Fibroblast of skin of left quadriceps (primary cell): ENCODE measurements at places on chromosomes 1 and 21.

DNA sequence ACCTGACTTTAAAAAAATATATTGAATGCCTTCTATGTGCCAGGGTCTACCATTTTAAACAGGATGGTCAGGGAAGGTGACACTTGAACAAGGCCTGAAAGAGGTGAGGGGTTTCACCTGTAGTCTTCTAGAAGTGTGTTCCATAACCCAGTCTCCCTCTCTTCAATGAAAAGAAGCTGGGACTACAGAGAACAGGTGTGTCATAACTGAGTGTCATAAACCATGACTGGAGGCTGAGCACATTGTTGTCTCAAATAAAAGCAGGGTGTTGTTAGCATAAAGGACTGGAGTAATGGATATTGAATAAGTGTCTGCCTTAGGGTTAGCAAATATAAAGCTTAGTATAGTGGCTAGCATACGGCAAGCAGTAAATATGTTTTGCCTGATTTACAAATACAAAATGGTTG, 65.4 kb downstream of the SYDE2 start:
- DNase-seq: no peak

- no peak for DNase-seq
These were observed 14.7 kb downstream of the ADCY10 start for GRCh38 chr1:167899253-167899681.

- no peak for DNase-seq
These were observed 16.9 kb upstream of the KRTAP19-5 start for GRCh38 chr21:30518876-30519275.

DNA sequence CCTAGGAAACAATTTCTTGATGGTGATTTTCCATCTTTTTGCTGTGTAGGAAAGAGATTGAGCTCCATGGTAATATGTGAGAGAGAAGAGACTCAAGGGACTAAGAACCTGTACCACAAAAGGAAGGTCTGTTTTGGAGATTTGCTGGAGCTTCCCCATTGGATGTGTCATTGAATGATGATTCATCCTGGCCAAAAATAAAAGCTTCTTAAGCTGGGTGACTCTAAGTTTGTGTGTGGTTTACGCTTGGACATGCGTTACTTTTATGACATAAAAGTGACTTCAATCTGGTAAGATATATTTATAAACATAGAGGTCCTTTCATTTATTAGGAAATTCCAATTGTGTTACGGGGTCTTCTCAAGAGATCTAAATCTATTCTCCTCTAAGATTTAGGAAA, 17.4 kb upstream of the IL19 start:
- no peak for DNase-seq

DNA sequence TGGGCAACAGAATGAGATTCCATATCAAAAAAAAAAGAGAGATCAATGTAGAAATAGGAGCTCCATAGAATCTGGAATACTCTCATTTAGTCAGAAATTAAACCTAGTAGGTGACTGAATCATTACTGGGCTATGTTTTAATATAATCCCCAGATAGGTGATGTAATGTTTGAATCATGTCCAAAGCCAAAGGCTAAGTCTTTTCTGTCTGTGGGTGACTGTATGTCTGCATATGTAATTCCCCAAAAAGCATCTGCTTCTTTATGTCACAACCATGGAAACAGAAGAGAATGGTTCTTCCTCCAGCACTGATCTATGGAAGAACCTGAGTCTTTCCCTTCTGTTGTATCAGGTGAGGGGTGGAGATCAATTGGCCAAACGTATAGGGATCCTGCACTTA, 5.8 kb downstream of the LAMC2 start:
- DNase-seq: peak; percentile 81

DNA sequence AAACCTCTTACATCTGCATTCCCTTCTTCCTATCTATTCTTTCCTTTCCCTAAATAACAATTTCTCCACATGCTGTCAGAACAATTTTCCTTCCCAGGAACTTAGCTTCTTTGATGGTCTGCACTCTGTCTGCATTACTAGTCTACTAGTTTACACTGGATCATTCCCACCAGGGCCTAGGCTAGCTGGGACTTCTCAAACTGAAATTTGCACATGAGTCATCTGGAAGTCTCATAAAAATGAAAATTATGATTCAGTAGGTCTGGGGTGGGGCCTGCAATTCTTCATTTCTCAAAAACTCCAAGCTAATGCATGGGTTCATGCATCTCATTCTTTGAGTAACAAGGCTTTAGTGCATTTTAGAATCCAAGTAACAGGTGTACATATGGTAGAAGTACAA, 74.2 kb downstream of the GABPA start:
- peak; percentile 7 for DNase-seq

DNA sequence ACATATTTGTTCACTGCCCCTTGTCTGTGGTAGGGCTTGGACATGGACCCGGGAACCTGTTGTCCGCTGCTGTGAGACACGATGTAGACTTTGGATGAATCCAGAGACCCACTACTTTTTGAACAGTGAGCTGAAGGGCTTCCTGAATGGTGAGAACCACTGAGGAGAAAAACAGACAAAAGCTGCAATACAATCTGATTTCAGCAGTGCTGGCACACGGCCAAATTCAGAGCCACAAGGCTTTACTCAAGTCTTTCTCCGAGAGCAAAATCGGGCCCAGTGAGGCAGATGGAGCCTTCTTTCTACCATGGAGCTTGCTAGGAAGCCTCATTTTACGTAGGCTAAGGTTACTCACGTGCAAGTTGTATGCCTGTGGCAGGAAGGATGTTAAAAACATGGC, 197.6 kb downstream of the SIPA1L2 start:
- DNase-seq: no peak

- DNase-seq: peak; percentile 34
These were observed 474.5 kb downstream of the PTPRC start for GRCh38 chr1:199113265-199113869.

DNA sequence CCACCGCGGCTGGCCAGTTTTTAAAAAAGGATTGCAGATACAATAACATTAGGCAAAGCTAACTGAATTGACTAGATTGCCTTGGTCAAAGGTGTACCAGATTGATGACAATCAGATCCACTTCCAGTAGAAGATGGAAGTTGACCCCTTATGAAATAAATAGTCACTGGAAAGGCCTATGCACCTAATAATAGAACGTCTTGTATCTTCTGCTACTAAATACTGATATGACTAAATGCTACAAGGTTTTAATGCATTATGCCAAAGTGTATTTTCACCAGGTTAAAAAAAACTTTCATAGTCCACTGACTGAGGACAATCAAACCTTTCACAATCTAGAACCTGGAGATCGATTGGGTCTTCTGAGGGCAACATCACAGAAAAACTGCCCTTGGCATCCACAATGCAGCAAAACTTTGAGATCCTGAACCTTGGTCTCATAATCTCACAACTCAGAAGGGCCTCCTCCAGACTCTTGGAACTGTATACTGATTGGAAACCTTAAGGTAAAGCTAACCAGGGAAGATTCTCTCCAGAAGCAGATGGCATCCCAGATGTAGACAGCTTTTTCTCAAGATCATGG, 7.8 kb upstream of the RBBP5 start:
- DNase-seq: no peak

GRCh38 chr21:38613686-38614085, 115.4 kb upstream of the ERG start:
- no peak for DNase-seq

- DNase-seq: no peak
These were observed 27.1 kb downstream of the RNF115 start for GRCh38 chr1:145796753-145797152.

DNA sequence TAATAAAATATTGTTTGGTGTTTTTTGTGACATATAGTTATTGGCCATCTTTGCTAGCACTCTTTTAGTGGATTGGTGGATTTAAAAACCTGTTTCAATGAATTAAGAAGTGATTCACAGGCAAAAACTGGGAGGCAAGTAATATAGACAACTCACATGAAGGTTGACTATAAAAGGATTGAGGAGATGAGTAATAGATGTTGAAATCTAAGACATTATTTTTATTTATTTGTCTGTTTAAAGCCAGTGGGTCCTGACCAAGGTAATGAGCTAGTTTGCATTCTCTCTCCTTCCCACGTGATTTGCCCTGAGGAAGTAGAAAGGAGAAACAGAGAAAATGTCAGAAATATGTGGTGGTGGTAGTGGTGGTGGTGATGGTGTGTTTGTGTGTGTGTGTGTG, 351.5 kb upstream of the ZP4 start:
- DNase-seq: no peak

DNA sequence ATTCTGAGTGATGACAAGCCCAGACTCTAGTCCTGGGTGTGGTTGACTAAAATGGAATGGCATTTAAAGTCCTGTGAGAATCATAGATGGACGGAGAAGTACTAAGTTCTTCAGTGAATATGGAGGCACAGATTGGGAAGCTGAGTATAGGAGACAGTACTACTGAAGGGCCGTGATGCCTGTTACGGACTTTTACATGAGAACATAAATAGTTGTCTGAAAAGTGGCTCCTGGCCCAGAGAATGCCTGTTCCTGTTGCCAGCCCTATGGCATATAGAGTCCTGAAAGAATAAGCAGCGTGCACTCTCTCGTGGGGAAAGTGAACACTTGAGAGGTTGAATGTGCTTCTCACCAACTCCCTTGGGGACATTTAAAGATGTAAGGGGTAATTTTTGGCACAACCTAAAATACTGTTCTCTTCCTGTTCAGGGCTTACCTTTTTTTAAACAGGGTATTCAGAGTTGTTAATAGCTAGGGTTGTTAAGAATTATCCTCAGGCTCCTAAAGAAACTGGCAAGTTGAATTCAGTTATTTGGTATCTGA, 20.4 kb downstream of the CCT8 start:
- DNase-seq: no peak

GRCh38 chr1:225928186-225929175, 4.4 kb upstream of the PYCR2 start:
- no peak for DNase-seq

DNA sequence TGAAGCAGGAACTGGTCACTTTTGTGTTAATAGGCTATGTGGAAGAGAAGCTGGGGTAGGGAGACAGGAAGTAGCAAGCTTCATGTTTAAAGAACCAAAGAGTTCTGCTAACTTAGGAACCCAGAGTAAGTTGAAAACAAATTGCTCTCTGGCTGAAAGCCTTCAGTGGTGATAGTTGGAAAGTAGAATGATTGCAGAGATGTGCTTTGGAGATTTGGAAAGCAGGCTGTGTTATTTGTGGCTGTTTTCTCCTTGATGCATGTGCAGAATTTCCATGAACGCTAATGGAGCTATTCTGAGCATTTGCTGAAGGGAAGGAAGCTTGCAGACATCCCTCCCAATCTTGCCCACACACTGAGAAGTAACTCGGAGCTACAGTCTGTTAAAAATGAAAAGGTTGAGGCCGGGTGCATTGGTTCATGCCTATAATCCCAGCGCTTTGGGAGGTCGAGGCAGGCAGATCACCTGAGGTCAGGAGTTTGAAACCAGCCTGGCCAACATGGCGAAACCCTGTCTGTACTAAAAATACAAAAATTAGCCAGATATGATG, 45.7 kb downstream of the TCEANC2 start:
- no peak for DNase-seq

GRCh38 chr1:186735463-186735862, 55.2 kb upstream of the PTGS2 start:
- DNase-seq: no peak

- no peak for DNase-seq
These were observed 139.8 kb upstream of the SPATA6 start for GRCh38 chr1:48611841-48612240.

DNA sequence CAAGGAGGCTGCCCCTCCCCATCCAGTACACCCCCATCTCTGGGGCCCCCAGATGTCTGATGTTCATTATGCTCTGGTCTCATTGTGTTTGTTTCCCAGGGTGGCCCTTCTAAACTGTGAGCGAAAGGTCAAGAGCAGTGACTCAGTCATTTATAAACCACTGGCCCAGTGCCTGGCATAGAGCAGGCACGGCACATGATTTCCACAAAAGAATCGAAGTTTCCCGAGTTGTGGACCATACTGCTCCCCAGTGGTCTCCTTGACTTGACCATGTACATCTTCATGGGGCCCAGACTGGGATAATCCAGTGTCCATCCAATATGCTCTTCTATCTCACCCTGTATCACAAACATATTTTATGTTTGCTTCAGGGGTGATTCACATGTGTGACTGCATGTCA, 153.3 kb downstream of the NR5A2 start:
- no peak for DNase-seq

DNA sequence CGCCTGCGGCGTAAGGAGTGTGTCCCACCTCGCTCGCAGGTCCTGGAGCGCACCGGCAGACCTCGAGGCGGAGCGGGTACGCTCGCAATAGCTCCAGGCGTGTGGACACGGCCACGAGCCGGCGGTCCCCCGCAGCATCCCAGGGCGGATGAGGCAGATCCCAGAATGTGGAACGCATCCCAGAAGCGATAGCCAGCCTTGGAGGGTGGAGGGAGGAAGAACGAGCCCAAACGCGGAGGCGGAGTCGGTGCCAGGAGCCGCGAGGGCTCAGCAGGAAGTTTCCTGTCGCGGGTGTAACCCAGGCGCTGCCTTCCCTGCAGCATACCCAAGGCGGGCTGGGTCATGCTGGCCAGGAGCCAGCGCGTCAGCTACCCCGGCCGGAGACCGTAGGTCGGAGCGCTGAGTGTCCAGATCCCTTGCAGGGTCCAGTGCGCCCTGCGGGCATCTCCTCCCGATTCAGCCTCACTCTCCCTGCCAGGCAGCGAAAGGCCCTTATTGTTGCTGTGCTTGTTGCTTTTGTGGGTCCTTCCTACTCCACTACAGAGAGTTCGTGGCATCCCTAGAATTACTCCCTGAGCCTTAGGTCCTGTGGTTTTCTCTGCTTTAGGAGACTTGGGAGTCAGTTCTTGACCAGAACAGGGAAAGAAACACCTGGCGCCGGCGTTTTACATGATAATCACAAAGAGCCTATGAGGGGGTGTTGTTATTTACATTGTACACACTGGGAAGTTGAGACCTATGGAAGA, 27.7 kb downstream of the STYXL2 start:
- no peak for DNase-seq

GRCh38 chr1:43144237-43144636, 27.9 kb downstream of the EBNA1BP2 start:
- peak; percentile 16 for DNase-seq

DNA sequence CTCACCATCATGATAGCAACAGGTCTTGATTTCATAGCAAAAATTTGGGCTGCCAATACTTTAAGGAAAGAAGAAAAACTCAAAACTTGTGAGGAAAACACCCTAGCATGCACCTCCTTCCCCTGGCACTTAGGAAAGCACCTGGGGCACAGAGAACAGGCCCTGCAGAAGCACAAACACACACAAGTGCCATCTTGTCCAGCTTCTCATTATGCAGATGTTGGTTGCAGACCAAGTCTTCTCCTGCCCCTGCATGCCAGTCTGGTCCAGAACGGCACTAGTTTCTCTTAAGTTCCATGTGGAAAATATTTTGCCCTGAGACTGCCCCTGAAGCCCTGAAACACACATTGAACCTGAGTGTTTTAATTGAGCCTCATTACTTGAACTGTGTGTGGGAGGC, 6.3 kb upstream of the ETV3 start:
- DNase-seq: no peak
